ENCODE measurements at places on chromosomes 1 and 21. TPM values are rescaled to one million over a fixed set of nuclear protein-coding genes. Genes with fewer than 3 reads are reported as not detected.

- no peak for DNase-seq
- H3K36me3 ChIP-seq: peaks cover 32% of the 10 kb centered on the region
- no peaks in the 10 kb centered on the region for H3K27me3 ChIP-seq
- no peaks in the 10 kb centered on the region for H3K4me1 ChIP-seq
- H3K4me3 ChIP-seq: no peak overlapping the region
Measured at GRCh38 chr1:229310833-229311232, 32.0 kb downstream of the CCSAP start.

- peaks cover 8% of the 10 kb centered on the region for H3K4me1 ChIP-seq
- no peak overlapping the region for H3K4me3 ChIP-seq
- no peaks in the 10 kb centered on the region for H3K27me3 ChIP-seq
- H3K27ac ChIP-seq: no peak overlapping the region
- no peaks in the 10 kb centered on the region for H3K36me3 ChIP-seq
Measured at GRCh38 chr1:56081736-56082135, 497.6 kb downstream of the PLPP3 start.

- no peaks in the 10 kb centered on the region for H3K4me1 ChIP-seq
- H3K4me3 ChIP-seq: no peak overlapping the region
Measured at GRCh38 chr1:190323530-190323929, 154.1 kb downstream of the BRINP3 start.

- DNase-seq: no peak
- H3K36me3 ChIP-seq: peaks cover 45% of the 10 kb centered on the region
- no peaks in the 10 kb centered on the region for H3K4me1 ChIP-seq
- no peak overlapping the region for H3K4me3 ChIP-seq
Measured at GRCh38 chr1:172559572-172560210, 26.7 kb downstream of the SUCO start.

The CADM3 gene
- total RNA-seq: 23.8 TPM

DNA sequence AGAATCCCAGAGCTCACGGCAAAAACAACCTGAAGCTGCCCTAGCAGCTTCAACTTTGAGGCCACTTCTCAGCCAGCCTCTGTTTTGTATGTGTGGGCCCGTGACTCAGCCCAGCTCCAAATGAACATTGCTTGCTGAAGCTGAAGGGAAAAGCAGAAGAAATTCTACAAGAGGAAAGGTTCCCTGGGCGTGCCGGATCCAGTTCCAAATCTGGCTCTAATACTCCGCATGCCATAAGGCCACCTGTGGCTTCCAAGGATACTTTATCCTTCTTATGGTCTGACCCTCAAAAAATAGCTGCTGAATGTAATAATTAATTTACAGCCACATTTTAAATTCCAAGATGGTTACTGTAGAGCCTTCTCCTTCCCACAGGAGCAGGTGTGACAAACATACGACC, 24.3 kb downstream of the TSPAN2 start:
- H3K27me3 ChIP-seq: no peaks in the 10 kb centered on the region
- H3K36me3 ChIP-seq: no peaks in the 10 kb centered on the region
- peaks cover 23% of the 10 kb centered on the region for H3K4me1 ChIP-seq
- H3K27ac ChIP-seq: no peak overlapping the region
- H3K4me3 ChIP-seq: no peak overlapping the region

GRCh38 chr21:31184459-31184858, 146.2 kb upstream of the KRTAP19-8 start:
- DNase-seq: no peak
- H3K36me3 ChIP-seq: no peaks in the 10 kb centered on the region
- H3K4me1 ChIP-seq: no peaks in the 10 kb centered on the region
- no peak overlapping the region for H3K27ac ChIP-seq
- no peaks in the 10 kb centered on the region for H3K27me3 ChIP-seq
- no peak overlapping the region for H3K4me3 ChIP-seq

DNA sequence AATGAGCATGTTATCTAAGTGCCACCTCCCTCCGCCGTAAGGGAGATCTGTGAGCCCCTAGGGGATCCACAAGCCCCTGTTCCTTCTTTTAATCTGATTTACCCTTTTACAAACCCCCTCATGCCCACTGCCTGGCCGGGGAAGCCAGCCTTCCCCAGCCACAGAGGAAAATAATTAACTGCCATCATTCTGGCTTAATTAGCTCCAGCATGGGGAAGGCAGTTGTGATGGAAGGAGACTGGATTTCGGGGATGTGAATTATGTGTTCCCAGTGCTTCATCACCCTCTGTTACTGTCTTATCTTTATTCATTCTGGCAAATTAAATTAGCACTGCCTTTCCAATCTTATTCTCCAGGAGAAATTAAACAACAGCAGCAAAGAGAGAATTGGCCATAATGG, 135.8 kb downstream of the PTPRU start:
- no peaks in the 10 kb centered on the region for H3K36me3 ChIP-seq
- no peak overlapping the region for H3K27ac ChIP-seq
- no peak overlapping the region for H3K4me3 ChIP-seq

- H3K4me1 ChIP-seq: no peaks in the 10 kb centered on the region
- H3K36me3 ChIP-seq: no peaks in the 10 kb centered on the region
- no peak for DNase-seq
- no peak overlapping the region for H3K4me3 ChIP-seq
- no peaks in the 10 kb centered on the region for H3K27me3 ChIP-seq
Measured at GRCh38 chr1:42429603-42430002, 26.2 kb downstream of the ZMYND12 start.

DNA sequence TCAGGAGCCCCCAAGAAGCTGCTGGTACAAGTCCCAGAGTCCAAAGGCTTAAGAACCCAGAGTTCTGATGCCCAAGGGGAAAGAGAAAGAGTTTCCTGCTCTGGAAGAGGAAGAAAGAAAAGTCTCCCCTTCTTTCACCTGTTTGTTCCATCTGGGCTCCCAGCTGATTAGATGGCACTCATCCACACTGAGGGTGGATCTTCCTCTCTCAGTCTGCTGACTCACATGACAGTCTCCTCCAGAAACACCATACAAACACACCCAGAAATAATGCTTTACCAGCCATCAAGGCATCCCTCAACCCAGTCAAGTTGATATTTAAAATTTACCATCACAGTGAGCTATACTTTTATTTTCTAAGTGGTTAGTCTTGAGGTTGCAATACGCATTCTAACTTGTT, 257.9 kb downstream of the PAPPA2 start:
- H3K27me3 ChIP-seq: no peaks in the 10 kb centered on the region
- no peak for DNase-seq
- H3K36me3 ChIP-seq: no peaks in the 10 kb centered on the region
- H3K4me3 ChIP-seq: no peak overlapping the region

- H3K36me3 ChIP-seq: no peaks in the 10 kb centered on the region
- no peaks in the 10 kb centered on the region for H3K27me3 ChIP-seq
- H3K27ac ChIP-seq: no peak overlapping the region
- no peak for DNase-seq
- H3K4me1 ChIP-seq: no peaks in the 10 kb centered on the region
- H3K4me3 ChIP-seq: no peak overlapping the region
Measured at GRCh38 chr21:42703136-42703908, 49.9 kb downstream of the PDE9A start.

The KRTAP19-1 gene
- not detected for total RNA-seq

DNA sequence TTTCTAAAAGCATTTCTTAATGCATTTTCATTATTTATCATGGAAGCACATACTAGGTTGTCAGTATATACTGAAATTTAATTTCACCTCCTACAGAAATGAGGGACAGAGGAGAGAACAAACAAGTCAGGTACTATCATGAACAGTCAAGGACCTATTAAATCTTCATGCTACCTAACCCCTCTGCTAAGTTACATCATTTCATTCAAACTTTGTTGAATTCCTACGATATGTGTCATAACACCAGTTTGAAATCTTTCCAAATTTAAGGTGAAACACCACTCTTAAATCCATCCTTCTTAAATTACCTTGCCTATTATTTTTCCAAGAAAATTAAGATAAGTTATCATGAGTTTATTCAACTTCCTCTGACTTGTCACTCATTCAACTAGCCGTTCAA, 78.9 kb downstream of the DENND1B start:
- H3K27ac ChIP-seq: no peak overlapping the region
- H3K4me1 ChIP-seq: no peaks in the 10 kb centered on the region
- H3K36me3 ChIP-seq: no peaks in the 10 kb centered on the region
- H3K4me3 ChIP-seq: no peak overlapping the region
- no peaks in the 10 kb centered on the region for H3K27me3 ChIP-seq

DNA sequence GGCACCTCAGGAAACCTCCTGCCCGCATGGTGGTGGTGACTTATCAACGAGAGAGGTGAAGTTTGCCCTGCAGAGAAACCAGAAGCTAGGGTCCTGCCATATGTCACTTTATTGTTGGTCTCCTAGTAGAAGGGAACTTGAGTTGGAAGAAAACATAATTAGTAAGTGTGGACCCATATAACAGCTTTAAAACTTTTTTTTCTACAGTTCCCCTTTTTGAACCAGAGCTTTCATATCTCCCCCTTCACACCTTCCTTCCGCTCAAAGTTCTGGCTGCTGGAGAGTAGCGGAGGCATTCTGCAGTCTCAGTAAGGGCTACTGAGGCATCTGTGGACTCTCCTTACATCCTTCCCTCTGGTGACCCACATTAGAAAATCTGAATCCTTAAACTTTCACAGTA, 48.9 kb downstream of the PHC2 start:
- H3K36me3 ChIP-seq: no peaks in the 10 kb centered on the region
- DNase-seq: no peak
- H3K4me1 ChIP-seq: peaks cover 17% of the 10 kb centered on the region

GRCh38 chr1:47894410-47895278, 102.5 kb downstream of the TRABD2B start:
- H3K4me3 ChIP-seq: no peak overlapping the region
- H3K4me1 ChIP-seq: peaks cover 19% of the 10 kb centered on the region
- no peaks in the 10 kb centered on the region for H3K36me3 ChIP-seq

GRCh38 chr21:39187141-39187540, 3.9 kb upstream of the PSMG1 start:
- no peak overlapping the region for H3K27ac ChIP-seq
- no peaks in the 10 kb centered on the region for H3K27me3 ChIP-seq
- H3K4me1 ChIP-seq: peaks cover 6% of the 10 kb centered on the region
- DNase-seq: no peak
- no peak overlapping the region for H3K4me3 ChIP-seq
- no peaks in the 10 kb centered on the region for H3K36me3 ChIP-seq

DNA sequence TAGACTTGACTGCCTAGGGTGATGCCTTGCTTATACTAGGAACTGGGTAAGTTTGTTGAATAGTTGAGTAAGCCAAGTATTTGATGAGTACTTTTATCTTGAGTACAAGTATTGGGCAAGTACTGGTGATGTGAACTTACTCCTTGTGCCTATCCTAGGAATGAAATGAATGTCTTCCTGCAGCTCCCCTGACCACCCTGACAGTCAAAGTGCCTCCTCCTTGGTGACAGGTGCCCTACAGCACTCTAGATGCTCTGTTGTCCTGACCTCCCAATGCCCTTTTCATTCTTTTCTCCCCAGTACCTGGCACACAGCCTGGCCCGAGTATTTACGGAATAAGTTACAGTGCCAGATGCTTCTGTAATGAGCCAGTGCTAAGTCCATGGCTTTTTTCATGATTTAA, 25.5 kb downstream of the PCSK9 start:
- H3K27me3 ChIP-seq: no peaks in the 10 kb centered on the region
- H3K36me3 ChIP-seq: no peaks in the 10 kb centered on the region
- DNase-seq: no peak
- peaks cover 14% of the 10 kb centered on the region for H3K4me1 ChIP-seq
- no peak overlapping the region for H3K4me3 ChIP-seq
- no peak overlapping the region for H3K27ac ChIP-seq

The CHI3L1 gene
- 51.3 TPM for total RNA-seq

DNA sequence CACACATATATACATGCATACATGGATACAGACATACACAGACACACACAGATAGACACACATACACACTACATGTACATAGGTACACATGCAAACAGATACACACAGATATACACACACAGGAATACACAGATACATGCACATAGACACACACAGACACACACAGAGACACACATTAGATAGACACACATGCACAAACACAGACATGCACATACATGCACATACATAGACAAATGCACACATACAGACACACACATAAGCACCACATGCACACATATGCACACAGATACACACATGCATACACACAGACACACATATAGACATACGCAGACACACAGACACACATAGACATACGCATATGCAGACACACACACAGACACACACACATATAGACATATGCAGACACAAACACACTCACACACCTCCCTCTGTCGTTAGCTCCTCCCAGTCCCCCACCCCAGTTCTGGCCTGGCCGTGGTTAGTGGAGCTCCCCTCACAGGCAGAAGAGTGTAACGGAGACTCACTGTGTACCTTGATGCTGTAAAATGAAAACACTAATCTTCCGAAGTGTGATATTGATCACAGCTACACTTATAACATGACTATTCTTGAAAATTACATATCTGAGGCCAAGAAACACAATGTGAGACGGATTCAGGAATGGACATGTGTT, 7.6 kb downstream of the UBASH3A start:
- no peaks in the 10 kb centered on the region for H3K4me1 ChIP-seq
- no peaks in the 10 kb centered on the region for H3K36me3 ChIP-seq
- no peak overlapping the region for H3K27ac ChIP-seq
- H3K4me3 ChIP-seq: no peak overlapping the region
- H3K27me3 ChIP-seq: no peaks in the 10 kb centered on the region

The DENND2C gene
- total RNA-seq: 25.5 TPM

DNA sequence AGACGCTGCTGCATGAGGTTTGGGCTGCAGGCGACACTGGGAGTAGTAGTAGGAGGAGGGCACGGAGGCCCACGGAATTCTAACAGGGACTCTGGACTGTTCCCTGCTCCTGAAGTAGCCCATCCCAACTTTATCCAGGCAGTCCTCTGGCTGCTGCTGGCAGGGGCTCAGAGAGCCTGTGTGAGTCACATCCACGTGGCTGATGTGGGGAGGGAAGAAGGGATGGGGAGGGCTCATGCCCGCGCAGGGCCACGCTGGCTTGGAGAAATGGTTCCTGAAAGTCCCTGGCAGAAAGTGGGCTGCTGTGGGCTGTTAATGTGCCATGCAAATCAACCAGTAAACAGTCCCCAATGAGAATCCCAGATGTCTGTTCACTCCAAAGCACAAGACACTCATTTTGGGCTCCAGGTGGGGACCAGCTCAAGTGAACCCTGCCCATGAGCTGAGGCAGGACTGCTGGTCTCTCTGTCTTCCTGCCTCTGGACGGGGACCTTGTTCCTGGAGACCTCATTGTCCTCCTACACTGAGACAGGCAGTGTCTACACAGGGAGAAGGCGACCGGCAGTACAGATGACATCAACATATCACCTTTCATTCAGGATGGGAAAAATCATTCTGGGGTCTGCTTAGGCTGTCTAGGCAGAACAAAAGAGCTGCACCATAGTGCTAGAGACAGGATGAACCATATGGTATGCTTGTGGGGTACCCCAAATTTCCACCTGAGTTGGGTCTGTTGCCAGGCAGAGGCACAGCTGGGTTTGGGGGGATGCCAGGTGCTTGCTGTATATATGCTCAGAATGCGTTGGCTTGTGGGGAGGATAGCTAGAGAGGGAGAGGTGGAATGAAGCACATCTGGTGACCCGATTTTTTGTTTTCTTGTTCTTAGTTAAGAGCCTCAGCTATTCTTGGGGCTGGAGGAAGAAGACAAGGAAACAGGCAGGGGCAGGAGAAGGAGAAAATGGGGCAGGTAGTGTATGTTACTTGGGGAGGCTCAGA, 57.9 kb upstream of the FMOD start:
- no peaks in the 10 kb centered on the region for H3K36me3 ChIP-seq
- no peak for DNase-seq
- H3K27me3 ChIP-seq: no peaks in the 10 kb centered on the region
- H3K4me1 ChIP-seq: peaks cover 63% of the 10 kb centered on the region
- peak overlapping the region; percentile 91 for H3K27ac ChIP-seq

The PLEKHN1 gene
- 15.2 TPM for total RNA-seq

All from vagina (tissue), 2 donors.